ENCODE measurements at places on chromosomes 16 and 17.

GRCh38 chr17:81910840-81911276, 341 bp downstream of the PCYT2 start:
- no peak for DNase-seq

DNA sequence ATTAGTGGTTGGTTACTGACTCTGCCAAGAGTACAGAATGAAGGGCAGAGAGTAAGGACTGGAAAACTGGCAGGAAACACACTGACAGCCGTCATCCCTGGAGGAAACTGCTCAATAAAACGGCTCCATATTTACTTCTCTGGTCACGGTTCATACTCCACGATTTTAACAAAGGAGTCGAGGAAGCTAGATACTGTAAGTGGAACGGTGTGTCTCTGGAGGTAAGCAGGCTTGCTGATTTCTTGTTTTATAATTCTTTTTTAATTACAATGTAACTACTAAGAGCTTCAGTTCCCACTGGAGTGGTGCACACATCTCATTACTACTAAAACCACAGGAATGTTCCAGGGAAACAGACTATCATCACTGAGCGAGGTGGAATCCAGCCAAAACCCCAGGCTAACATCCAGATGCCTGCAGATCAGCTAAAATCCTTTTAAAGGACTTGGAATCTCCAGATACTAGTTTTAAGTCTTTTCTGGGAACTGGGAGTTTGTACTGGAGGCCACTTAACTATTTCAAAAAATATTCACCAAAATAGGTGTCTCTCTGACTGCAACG, 17.8 kb downstream of the SERPINF1 start:
- DNase-seq: peak; percentile 98

GRCh38 chr17:33967608-33968349, 287.3 kb upstream of the CCL2 start:
- DNase-seq: no peak

- DNase-seq: no peak
These were observed 299.3 kb upstream of the XYLT1 start for GRCh38 chr16:17770104-17770503.

GRCh38 chr16:87778476-87778829, 12.7 kb upstream of the KLHDC4 start:
- no peak for DNase-seq

DNA sequence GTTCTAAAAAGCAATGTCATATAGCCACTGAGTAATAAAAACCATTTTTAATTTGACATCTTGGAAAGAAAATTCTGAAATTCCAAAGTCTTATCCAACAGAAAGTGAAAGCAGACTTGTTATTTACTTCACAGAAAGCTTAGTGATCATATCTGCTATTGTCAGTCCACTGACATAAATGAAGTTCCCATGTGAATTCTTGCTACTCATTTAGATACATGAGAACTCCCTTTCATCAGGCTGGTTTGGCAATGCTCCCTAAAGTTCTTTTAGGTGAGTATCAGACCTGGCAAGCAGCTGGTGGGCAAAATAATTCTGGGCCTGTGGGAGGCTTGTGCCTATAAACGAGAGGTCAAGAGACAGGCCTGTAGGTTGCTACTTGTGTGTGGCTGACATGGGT, 23.4 kb downstream of the NME2 start:
- peak; percentile 54 for DNase-seq

DNA sequence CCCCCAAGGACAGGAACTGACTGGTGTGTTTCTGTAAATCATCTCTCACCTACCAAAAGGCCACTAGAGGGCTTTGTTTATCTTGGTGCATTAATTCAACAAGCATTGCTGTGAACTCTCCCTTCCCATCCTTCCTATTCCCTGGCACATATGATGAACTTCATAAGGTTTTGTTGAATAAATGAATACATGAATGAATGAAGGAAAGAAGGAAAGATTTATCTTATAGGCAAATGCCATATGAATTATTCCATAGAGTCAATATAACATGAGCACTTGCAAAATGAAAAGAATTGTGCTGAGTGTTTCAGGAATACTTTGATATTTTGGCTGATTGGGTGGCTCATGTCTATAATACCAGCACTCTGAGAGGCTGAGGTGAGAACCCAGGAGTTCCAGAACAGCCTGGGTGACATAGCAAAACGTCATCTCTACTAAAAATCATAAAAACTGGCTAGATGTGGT, 4.3 kb downstream of the SPDYE4 start:
- DNase-seq: peak; percentile 57

DNA sequence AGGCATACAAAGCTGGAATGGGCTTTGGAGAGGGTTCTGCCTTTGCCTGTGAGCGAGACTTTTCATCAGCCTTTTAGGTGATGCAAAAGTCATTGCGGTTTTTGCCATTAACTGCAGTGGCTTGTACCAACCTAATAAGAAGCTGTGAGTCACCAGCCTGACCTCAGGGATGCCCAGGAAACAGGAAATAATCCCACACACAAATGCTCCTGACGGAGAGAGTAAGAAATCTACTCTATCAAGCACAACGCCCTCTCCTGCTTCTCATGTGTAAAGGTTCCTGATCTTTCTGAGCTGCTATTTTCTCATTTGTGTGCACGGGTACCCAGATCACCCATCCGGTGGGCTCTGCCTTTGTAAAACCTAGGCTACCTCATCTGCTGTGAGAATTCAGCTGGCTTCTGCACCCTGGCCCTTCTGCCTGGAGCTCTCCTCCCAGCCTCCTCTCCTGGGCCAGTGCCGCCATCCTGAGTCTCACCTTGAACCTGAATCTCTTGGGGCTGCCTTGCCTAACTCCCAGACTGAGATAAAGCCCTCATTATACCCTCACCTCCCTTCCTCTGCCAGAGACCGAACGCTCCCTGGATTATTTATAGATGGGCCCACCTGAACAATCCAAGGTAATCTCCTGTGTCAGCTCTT, 299.7 kb downstream of the C16orf95 start:
- DNase-seq: peak; percentile 85

DNA sequence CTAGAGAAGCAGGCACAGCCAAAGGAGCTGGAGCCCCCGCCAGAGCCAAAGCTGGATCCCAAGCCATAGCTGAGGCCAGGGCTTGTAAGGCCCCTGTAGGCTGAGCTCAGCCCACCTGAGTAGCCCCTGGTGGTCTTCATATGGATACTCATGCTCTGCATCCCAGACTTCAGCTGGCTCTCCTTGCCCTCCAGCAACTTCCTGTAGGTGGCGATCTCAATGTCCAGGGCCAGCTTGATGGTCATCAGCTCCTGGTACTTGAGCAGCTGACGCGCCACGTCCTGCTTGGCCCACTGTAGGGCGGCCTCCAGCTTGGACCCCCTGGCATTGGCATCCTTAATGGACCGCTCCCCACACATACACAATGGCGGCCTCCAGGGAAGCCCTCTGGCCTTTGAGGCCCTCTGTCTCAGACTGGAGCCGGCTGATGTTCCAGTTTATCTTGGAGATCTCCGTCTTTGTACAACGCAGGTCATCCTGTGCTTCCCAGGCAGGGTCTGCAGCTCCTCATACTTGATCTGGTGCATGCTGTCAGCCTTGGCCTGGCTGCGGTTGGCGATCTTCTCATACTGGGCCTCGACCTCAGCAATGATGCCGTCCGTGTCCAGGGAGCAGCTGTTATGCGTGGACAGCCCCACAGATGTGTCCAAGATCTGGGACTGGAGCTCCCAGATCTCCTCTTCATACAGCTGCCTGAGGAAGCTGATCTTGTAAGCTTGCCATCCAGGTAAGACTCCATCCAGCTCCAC, 28.9 kb downstream of the IKZF3 start:
- DNase-seq: no peak

- DNase-seq: peak; percentile 23
These were observed 155.3 kb downstream of the PITPNC1 start for GRCh38 chr17:67532326-67532871.

- DNase-seq: no peak
These were observed 9.0 kb downstream of the KRTAP9-7 start for GRCh38 chr17:41284546-41284945.

DNA sequence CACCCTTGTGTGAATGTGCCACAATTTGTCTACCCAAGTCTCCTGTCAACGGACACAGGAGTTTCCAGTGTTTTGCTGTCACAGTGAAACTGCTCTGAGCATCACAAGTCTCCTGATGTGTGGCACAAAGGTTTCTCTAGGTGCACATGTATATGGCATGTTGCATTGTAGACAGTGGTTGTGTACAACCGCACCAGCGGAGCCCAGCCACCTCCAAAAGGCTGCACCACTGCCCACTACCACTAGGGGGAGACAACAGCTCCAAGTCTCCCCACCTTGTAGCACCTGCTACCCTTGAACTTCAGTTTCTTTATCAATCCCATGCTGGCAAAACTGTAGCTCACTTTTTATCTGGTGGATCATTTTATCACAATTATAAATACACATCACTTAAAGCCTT, 95.5 kb upstream of the ZNF469 start:
- DNase-seq: no peak

GRCh38 chr17:79028496-79029326, 4.7 kb downstream of the C1QTNF1 start:
- no peak for DNase-seq

DNA sequence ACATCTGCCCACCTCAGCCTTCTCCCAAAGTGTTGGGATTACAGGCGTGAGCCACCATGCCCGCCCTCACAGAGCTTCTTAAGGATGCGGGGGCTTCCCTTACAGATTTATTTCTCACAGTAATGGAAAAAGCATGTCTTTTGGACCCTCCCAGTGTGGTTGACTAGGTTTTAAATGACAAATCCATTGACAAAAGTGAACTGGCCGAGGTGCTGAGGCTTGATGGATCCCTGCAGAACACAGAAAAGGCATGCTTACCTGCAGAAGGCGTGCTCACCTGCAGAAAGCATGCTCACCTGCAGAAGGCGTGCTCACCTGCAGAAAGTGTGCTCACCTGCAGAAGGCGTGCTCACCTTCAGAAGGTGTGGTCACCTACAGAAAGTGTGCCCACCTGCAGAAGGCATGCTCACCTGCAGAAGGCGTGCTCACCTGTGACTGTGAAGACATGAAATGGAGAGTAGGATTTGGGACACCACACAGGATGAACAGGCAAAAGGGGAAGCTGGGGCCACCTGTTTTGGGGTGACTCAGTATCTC, 15.1 kb upstream of the BBS2 start:
- DNase-seq: no peak

GRCh38 chr16:34050787-34051320, 591.4 kb downstream of the TP53TG3F start:
- no peak for DNase-seq

DNA sequence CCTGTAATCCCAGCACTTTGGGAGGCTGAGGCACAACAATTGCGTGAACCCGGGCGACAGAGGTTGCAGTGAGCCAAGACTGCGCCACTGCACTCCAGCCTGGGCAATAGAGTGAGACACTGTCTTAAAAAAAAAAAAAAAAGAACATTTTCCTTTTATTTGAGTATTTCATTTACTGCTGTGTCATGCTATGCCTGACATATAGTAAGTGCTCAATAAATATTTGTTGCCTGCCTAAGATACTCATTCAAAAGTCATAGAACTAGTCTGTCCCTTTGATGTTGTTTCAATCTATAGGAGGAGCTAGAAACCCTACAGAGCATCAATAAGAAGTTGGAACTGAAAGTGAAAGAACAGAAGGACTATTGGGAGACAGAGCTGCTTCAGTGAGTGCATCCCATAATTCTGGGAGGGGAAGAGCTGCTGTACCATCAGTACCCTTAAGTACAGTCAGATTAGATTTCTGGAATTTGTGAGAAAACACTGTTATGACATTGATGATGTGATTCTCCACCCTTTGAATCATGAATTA, 20.0 kb downstream of the CALCOCO2 start:
- no peak for DNase-seq

DNA sequence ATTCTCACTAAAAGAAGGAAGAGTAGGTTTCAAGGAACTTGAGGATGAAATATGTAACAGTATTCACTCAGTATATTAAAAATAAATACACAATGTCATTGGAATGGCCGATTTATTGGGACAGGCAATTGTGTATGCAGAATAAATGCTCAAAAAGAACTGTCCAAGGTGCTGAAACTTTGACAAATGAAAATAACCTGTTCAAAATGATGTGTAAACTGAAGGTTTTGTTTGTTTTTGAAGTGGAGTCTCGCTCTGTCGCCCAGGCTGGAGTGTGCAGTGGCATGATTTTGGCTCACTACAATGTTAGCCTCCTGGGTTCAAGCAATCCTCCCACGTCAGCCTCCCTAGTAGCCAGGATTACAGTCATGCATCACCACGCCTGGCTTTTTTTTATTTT, 318.7 kb upstream of the RBFOX1 start:
- peak; percentile 4 for DNase-seq

- DNase-seq: no peak
These were observed 414.4 kb downstream of the WWOX start for GRCh38 chr16:78513838-78514237.

- no peak for DNase-seq
These were observed 76.5 kb upstream of the CDH5 start for GRCh38 chr16:66289986-66290385.
